ENCODE measurements at places on chromosomes 16 and 17.

GRCh38 chr16:84243732-84244131 lies 3.9 kb upstream of the KCNG4 start:
- no peak for DNase-seq

GRCh38 chr17:28623696-28624095 lies 9.7 kb upstream of the RSKR start:
- DNase-seq, result no peak

DNA sequence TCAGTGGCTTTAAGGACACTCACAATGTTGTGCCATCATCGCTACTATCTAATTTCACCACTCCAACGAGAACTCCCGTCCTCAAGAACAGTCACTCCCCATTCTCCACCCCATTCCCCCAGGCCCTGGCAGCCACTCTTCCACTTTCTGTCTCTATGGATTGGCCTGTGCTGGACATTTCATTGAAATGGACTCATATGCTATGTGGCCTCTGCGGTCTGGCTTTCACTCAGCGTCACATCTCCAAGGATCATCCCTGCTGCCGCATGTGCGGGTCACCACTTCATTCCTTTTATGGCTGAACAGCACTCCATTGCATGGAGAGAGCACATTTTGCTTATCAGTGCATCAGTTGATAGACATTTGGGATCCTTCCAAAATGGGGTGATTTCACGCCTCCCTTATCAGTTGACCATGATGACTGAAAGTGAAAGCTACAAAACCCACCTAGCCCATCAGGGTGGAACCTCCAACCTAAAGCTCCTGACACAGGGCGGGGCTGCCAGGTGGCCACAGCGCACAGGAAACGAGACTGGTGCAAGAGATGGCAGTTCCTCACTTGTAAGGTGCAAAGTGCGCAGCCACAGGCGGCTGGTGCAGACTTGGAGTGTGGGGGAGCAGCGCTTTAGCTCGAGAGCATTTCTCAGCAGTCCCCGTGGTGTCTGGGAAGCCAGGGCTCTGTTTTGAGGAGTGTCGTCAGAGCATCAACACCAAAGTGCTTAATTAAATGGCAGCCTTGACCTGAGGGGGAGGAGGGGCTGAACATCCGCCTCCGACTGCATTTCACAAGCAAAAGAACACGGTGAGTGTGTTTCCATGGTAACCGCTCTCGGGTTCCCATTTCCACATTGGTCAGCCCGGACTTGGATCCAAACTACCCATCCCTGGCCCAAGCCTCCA lies 23.8 kb downstream of the COTL1 start:
- no peak for DNase-seq

GRCh38 chr16:13923703-13924298 lies 3.8 kb downstream of the ERCC4 start:
- DNase-seq, result no peak

GRCh38 chr16:53826658-53827057 lies 122.7 kb downstream of the FTO start:
- DNase-seq, result no peak

DNA sequence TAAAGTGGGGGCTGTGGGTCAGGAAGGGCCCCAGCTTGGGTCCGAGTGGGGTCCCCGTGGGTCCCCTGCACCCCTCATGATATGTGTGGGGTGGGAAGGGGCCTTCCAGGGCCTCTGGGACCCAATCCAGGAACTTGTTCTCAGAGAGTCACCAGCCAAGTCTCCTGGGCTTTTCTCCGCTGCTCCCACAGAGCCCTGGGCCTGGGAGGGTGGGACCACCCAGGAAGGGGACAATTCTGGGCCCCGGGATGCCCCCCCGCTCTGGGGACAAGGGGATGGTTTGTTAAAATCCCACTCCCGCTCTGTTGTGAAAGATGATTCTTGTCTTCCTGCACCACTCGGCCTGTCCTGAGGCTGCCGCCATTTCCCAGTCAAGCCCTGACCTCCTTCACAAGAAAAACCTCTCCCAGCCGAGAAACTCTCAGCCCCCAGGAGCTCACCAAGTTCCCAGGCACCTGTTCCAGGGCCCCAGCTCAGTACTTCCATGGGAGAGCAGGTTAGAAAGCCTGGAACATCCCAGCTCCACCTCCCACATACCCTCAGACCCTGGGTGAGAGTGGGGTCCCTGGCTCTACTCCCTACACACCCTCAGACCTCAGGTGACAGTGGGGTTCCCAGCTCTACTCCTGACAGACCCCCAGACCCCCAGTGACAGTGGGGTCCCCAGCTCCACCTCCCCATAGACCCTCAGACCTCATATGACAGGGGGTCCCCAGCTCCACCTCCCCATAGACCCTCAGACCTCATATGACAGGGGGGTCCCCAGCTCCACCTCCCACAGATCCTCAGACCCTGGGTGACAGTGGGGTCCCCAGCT lies 75.1 kb downstream of the METRNL start:
- DNase-seq, result no peak

GRCh38 chr17:63984236-63984635 lies 11.5 kb upstream of the SCN4A start:
- no peak for DNase-seq

GRCh38 chr16:49924078-49924477 lies 68.2 kb upstream of the ZNF423 start:
- DNase-seq, result no peak

DNA sequence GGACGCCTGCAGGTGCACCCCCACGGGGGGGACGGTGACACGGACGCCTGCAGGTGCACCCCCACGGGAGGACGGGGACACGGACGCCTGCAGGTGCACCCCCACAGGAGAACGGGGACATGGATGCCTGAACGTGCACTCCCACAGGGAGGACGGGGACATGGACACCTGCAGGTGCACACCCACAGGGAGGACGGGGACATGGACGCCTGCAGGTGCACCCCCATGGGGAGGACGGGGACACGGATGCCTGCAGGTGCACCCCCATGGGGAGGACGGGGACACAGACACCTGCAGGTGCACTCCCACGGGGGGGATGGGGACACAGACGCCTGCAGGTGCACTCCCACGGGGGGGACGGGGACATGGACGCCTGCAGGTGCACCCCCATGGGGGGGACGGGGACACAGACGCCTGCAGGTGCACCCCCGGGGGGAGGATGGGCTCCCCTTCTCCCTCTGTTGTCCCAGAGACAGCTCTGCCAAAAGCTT lies 114.5 kb upstream of the METRNL start:
- DNase-seq, result no peak

DNA sequence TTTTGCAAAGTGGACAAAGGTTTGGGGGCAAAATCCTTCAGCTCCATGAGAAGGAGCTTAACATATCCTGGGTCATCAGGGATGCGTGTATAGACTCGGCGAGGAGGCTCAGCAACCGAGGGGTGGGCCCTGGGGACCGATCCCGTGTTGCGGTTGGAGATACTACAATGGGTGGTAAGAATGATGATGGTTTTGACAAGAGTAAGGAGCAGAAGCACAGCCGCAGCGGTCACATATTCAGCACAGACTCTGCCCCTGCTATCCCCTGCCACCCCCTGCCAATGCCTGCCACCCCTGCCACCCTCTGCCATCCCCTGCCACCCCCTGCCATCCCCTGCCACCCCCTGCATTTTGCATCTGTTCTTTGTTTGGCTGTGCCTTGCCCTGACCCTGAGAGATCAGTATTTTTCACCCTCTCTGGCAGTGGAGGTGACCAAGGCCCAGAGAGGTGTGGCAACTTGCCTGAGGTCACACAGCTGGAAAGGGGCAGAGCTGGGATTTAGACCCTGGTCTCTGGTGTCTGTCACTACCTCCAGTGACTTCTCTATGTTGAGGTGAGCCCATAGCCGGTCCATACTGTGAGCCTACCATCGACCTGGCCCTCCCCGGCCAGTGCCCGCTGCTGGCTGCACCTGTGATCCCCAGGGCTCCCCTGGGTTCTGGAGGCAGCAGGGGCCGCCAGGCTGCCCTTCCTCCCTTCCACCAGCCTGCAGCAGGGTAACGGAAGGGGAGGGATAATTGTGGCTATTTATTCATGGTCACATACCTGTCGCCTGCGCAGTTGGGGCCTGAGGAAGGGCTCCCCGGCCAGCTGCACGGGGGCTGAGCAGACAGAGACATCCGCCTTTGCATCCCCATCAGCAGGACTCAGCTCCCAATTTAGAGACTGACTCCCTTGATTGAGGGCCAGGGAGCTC lies 74.9 kb upstream of the CBX4 start:
- no peak for DNase-seq

- no peak for DNase-seq
Measured at GRCh38 chr17:17815436-17816200, 21.2 kb downstream of the SREBF1 start.

DNA sequence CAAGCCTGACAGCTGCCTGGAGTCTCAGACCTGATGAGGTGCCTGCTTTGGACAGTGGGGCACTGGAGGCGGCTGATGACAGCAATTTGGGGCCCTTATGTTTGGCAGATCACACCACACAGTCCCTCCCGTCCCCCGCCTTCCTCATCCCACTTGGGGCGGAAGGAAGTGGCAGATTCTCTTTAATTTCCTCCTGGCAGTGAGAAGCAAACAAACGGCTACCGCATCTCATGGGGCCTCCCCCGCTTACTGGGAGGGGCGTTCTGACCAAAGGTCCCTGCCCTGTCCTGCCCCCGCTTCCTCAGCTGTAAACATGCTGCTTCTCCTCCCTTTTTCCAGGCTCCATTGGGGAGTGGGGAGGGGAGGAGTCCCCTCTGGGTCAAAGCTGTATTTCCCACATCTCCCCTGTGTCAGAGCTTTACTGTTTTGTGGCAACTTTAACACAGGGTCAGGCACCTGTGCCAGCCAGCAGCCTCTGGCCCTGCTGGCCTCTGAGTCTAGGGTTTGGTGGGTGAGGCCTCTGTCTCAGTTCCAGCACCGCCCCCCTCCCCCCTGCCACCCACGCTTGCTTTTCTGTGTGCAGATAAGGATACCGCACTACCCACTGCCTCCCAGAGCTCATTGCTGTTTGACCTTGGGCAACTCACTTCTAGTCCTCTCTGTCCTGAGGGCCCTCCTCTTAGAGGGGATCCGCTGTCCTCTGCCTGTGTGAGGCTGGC lies 5.4 kb upstream of the NFATC3 start:
- peak; percentile 61 for DNase-seq

DNA sequence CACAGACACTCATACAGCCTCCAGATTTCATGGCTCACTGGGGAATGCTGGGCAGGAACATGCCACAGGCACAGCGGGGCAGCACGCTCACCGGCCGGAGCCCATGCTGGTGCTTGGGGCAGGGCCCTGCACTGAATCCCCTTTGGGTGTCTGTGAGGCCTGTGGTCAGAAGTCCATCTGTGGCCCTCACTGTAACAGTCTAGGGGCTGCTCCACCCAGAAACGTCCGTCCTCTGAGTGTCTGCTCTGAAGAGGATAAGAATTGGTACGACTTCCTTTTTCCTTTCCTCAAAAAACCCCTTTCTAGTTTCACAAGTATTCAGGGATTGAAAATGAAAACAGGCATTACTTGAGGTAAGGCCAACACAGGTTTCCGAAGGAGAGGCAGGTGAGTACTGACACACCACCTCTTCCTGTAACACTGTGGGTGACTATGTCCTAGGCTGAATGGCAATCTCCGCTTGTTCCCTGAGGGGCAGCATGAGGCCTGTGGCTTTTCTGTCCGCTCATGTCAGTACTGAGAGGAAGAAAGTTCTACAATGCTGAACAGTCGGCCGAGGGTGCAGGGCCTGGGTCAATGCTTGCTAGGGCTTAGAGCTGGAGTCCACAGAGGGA lies 42.5 kb downstream of the TMEM11 start:
- no peak for DNase-seq

GRCh38 chr17:57085448-57086068 lies 512 bp downstream of the AKAP1 start:
- peak; percentile 31 for DNase-seq

GRCh38 chr16:48574766-48575165 lies 35.2 kb downstream of the N4BP1 start:
- DNase-seq, result no peak

- DNase-seq, result no peak
Measured at GRCh38 chr16:13269905-13270528, 368.6 kb downstream of the SHISA9 start.

GRCh38 chr16:67254801-67255552 lies 6.2 kb downstream of the SLC9A5 start:
- no peak for DNase-seq

- DNase-seq, result no peak
Measured at GRCh38 chr17:82536512-82537201, 17.1 kb downstream of the FOXK2 start.

GRCh38 chr17:14886200-14886739 lies 378.9 kb downstream of the PMP22 start:
- DNase-seq, result no peak

DNA sequence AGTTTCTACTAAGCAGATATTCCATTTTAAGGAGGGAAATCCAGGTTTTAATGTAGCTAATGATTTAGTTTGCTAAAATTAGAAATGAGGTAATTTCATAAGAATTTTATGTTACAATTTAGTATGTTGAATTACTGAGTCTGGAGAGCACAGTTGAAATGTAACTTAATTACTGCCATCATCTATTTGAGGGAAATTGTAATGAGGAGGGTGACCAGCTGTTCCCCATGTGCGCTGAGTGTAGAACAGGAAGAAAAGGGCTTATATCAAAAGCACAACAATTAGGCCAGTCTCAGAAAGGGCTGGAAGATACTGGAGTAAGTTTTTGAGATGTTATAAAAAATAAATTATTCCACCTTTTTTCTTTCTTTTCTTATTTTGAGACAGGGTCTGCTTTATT lies 735.1 kb upstream of the GOT2 start:
- no peak for DNase-seq

DNA sequence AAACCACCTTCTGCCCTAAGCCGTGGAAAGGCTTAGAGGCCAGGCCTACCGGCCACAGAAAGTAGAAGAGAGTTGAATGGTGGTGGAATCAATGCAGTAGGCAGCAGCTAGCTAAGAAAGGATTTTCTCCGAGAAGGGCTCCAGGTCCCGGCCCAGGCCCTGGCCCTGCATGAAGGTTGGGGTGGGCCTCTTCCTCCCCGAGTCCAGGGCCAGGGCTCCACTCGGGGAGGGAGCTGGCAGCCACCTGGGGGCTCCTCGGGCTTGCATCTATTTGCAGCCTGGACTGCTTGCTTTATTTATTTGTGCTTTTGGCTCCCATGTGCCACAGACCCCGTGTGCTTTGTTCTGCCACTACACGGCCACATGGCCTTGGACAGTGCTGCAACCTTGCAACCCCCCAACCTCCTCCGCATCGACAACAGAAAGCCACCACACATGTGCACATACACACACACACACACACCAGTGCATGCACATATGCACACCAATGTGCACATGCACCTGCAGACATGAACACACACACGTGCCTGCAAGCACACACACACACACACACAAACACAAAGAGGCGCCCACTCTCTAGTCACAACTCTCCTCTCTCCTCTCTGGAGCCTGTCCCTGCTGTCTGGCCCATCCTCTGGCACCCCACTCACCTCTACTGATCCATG lies 96.4 kb upstream of the TNRC6C start:
- DNase-seq, result no peak

GRCh38 chr16:14672403-14672971 lies 21.6 kb downstream of the PLA2G10 start:
- DNase-seq, result no peak

GRCh38 chr17:78316867-78317789 lies 42.7 kb downstream of the SOCS3 start:
- no peak for DNase-seq

DNA sequence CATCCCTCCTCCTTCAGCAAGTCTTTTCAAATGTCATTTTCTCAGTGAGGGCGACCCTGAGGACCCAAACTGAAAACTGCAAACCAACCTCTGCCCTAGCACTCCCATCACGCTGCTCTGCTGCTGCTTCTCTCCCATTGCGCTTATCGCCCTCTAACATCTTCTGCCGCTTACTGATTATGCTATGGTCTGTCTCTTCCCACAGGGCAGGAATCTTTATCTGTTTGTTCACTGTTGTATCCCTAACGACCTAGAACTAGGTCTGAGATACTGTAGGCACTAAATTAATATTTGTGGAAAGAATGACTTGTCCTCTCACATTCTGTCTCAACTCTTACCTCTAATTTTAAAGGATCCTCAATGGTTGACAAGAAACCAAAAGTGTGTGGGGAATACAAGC lies 12.5 kb downstream of the ZSCAN32 start:
- DNase-seq, result no peak

Data from stimulated activated CD4-positive, alpha-beta T cell treated with anti-CD3 and anti-CD28 coated beads, TNF-alpha, amount 100 ng/mL, for 4 hours (primary cell).